ENCODE measurements at places on chromosomes 7 and 10.

- DNase-seq, result no peak
These were observed 30.7 kb upstream of the AQP1 start for GRCh38 chr7:30880941-30881340.

DNA sequence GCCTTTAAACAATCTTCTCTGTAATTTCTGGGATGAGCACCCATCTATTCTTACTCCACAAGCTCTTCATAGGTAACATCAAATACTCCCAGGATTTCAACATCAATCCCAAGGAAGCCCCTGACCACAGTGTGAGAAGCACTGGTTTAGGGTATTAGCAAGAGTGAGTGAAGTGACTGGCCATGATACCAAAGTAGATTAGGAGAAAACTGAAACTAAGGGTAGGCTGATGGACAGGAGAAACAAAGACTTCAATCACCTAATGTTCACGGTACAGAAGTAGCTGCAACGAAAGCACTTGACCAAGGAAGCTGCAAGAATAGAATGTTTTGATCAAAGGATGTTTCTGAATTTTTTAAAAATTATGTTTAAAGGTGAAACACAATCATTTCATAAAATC lies 49.8 kb downstream of the LMBR1 start:
- DNase-seq, result no peak

DNA sequence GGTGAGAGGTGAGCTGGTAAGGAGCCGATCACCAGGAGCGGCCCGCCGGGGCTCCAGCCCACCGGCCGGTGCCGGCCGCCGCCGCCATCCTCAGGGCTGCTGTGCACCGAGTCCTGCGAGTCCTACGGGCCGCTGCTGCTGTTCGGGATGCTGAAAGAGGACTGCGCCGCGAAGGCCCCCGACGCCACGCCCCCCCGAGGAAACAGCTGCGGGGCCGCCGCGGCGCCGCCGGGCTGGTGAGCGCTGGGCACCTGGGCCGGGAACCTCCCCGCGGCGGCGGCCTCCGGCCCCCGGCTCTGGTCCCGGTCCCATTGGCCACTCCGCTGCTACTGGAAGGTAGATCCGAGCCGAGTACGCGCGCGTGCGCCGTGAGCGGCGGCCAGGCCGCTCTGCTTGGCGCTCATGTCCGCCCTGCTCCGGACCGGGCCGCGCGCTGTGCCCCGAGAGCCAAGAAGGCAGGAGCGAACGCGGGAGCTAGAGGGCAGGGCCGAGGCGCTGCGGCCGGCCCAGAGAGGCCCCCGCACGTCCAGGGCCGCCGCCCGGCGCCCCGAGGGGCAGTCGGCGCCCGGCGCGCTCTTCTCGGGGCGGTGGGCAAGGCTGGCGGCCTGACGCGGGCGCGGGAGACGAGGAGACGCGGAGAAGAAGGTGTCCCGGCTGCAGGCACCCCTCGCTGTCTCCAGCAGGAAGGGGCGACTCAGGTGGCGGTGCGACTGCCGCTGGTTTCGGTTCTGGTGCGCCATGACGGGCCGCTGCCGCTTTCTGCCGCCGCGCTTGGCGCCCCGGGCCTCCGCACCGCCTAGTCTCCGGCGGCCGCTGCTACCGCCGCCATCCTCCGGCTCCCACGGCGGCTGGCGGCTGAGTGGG lies 121.3 kb upstream of the WIPF3 start:
- DNase-seq, result no peak

DNA sequence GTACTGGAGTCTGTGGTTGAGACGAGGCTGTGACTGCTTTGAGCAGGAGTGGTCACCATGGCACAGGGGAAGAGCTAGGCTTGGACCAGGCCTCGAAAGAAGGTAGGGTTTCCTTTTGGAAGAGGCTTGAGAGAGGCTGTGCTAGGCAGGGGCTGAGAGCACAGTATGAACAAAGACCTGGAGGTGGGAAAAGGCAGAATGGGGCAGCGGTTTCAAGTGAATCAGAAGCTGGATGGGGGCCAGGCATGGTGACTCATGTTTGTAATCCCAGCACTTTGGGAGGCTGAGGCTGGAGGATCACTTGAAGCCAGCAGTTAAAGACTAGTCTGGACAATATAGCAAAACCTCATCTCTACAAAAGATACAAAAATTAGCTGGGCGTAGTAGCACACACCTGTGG lies 65.9 kb downstream of the CLIP2 start:
- no peak for DNase-seq

GRCh38 chr10:97923057-97923456 lies 73.4 kb downstream of the GOLGA7B start:
- no peak for DNase-seq

- DNase-seq, result no peak
These were observed 653 bp upstream of the ADRB1 start for GRCh38 chr10:114042895-114043531.

DNA sequence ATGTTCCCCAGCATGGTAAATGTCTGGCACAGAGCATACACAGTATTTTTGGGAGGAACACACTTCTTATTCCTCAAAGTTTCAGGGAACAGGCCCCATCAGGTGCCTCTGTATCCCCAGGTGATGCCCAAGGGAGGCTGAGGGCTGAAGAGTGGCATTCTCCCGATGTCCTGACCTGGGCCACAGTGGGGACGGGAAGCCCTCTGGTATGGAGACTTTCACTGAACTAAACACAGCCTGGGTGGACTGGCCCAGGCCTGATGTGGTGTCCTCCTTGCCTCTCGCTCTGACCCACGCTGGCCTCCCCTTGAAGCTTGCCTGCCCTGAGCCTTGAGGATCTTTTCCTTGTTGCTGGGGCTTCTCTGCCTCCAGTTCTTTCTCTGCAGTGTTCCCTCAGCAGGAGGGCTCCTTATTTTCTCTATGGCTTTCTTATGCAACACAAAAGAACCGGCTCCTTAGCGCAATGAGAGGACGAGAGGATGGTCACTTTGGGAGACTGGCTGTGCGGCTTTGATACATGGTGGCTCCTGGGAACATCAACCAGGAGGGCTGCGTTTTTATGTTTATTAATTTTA lies 157.5 kb upstream of the TNS3 start:
- no peak for DNase-seq

GRCh38 chr10:111102359-111102837 lies 25.6 kb downstream of the ADRA2A start:
- DNase-seq, result no peak

DNA sequence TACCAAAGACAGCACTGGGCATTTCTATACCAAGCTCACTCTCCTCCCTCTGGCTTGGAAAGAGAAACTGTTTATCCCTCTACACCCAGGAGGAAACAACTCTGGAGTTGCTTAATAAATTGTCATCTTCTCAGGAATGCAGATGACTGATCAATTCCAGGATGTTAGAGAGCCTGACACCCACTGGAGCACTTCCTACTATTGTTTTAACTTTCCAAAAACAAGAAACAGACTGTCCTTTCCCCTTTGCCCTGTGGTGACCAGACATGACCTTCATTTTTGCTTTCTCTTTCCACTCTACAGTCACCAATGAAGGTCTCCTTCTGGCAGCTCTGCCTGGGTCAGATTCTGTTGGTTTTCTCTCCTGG lies 19.6 kb downstream of the GIMAP4 start:
- DNase-seq, result no peak

DNA sequence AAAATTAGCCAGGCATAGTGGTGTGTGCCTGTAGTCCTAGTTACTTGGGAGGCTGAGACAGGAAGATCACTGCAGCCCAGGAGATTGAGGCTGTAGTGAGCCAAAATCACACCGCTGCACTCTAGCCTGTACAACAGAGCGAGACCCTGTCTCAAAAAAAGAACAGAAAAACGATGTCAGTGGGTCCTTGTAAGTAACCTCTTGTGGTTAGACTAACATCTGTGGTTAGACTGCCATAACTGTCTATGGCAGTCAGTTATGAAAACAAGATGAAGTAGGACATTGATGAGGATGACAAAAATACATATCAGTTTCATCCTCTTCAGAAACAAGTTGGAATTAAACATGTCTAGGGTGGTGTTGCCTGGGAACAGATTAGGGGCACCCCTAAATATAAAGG lies 53.3 kb downstream of the AKAP9 start:
- DNase-seq, result no peak

DNA sequence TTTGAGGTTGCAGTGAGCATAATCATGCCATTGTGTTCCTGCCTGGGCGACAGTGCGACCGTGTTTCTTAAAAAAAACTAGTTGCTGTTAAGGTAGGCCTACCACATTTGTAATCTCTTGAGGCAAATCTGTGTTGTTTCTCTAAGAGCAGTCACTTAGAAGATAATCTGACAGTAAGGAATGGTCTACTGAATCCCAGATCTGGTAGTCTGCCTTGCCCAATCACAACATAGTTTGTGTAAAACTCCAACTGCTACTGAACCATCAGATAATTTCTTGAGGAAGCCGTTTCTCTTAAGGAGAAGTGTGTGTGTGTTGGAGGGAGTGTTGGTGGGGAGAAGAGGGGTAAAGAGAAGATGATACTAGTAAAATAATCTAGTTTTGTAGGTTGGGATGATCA lies 5.0 kb downstream of the NRF1 start:
- no peak for DNase-seq

GRCh38 chr10:119422682-119423509 lies 119.6 kb downstream of the RGS10 start:
- DNase-seq, result no peak

- no peak for DNase-seq
These were observed 508 bp upstream of the TECPR1 start for GRCh38 chr7:98252425-98253054.

DNA sequence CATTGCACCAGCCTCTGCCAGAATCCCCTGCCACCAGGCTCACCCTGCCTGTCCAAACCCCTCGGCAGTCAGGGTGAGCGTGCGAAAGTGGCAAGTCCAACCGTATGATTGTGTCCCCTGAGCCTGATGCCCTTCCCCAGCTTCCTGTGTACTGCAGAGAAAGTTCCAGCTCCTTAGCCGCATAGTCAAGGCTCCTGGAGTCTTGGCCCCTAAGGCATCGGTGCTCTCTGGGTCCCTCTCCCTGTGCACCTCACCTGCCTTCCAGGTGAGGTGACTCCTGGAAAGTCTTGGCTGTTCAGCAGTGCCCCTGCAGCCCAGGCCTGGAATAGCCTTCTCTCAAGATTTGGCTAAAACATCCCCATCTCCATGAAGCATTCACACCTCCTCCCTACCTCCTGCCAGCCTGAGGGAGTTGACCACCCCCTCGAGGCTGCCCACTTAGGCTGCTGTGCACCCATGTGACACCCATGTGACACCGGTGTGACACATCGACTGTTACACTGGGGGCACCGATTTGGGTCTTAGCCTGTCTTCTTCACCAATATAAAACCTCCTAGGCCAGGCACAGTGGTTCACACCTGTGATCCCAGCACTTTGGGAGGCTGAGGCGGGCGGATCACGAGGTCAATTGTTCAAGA lies 56.1 kb upstream of the ELN start:
- no peak for DNase-seq

- DNase-seq, result no peak
These were observed 271.9 kb downstream of the PRPF18 start for GRCh38 chr10:13858709-13859108.

GRCh38 chr7:139782932-139783331 lies 5.1 kb upstream of the HIPK2 start:
- DNase-seq, result no peak

DNA sequence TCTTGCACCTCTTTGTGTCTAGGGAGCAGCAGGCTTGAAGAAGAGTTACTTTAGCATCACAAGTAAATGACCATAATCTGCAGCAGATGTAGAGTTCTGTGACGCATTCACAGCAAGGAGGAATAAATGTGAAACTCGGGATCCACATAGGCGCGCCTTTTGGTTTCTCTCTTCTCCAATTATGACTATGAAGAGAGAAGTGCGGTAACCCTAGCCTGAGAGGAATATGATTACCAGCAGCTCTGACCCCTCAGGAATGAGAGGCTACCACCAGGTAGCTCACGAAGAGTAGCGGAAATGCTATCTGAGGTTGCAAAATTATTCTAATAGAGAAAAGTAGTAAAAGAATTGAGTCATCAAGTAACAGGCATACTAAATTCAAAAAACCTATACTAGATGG lies 25.2 kb upstream of the DMTF1 start:
- no peak for DNase-seq

GRCh38 chr10:91860885-91861284 lies 48.4 kb downstream of the FGFBP3 start:
- DNase-seq, result no peak

DNA sequence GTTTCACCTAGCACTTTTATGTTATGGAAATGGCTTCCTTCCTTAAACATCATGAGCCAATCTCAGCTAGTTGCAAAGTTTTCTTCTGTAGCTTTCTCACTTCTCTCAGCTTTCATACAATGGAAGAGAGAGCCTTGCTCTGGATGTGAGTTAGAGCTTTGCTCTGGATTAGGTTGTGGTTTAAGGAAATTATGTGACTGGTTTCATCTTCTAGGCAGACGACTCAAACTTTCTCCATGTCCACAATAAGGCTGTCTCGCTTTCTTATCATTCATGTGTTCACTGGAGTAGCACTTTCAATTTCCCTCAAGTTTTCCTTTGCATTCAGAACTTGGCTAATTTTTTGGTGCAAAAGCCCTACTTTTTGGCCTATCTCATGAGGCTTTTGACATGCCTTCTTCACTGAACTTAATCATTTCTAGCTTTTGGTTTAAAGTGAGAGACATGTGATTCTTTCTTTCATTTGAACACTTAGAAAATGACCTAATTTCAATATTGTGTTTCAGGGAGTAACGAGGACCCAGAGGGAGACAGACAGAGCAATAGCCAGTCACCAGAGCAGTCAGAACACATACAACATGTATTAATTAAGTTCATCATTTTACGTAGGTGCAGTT lies 49.8 kb downstream of the CNOT4 start:
- DNase-seq, result no peak

GRCh38 chr10:12459340-12459739 lies 110.0 kb downstream of the CAMK1D start:
- no peak for DNase-seq

GRCh38 chr10:3566627-3567026 lies 218.4 kb downstream of the KLF6 start:
- DNase-seq, result no peak

DNA sequence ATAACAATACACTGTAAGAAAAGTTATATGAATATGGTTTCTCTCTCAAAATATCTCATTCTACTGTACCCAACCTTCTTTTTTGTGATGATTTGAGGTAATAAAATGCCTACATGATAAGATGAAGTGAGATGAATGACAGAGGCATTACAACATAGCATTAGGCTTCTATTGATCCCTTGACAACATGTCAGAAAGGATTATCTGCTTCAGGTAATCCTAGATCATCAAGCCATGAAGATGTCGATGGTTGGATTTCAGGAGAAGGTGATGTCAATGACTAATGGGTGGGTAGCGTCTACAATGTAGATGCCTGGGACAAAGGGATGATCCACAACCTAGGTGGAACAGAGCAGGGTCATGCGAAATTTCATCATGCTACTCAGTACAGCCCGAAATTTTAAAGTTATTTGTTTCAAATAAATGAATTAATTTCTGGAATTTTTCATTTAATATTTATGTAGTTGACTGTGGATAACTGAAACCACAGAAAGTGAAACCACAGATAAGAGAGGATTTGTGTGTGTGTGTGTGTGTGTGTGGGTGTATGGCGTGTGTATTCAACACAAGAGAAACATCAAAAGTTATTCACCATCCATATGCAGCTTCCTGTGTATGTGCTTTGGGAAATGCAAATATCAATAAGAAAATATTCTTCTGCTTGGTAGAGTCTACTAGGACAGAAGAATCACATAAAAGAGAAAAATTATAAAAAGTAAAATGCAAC lies 77.0 kb downstream of the MAGI2 start:
- DNase-seq, result no peak

Measured in activated naive CD8-positive, alpha-beta T cell treated with anti-CD3 and anti-CD28 coated beads, Interleukin-2, amount 50 U/mL, for 16 hours (primary cell).